PC-3 (cell line): ENCODE measurements at places on chromosomes 16 and 17. TPM values are rescaled to one million over a fixed set of nuclear protein-coding genes. Genes with fewer than 3 reads are reported as not detected.

DNA sequence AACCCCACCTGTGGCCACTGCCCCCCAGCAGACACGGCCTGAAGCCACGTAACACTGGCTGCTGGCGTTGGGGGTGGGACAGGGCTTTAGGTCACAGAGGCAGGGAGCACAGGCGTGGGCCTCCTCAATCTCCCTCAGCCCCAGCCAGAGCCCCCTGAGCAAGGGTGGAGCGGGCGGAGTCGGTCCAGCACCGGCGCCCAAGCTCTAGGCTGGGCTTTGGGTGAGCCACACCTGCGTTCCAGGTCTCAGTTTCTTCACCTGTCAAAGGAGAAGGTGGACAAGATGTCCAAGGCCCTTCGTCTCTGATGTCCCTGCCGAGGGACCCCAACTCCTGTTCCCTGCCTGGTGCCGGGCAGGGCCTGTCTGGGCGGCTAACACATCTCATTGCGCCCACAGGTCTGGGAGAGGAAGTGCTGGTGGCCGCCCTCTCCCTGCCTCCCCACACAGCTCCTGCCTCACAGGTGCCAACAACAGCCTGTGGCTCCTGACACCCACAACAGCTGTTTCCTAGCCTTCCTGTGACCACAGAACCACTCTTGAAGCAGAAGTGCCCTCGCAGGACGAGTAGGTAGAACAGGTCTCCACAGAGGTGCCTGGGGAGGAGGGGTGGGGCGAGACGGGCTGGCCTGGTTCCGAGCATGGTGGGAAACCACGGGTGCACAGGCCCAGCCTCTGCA is 12.0 kb downstream of the FAM83G start:
- no peak overlapping the region for H3K27ac ChIP-seq
- H3K36me3 ChIP-seq = no peaks in the 10 kb centered on the region
- no peaks in the 10 kb centered on the region for H3K27me3 ChIP-seq
- DNase-seq = no peak

DNA sequence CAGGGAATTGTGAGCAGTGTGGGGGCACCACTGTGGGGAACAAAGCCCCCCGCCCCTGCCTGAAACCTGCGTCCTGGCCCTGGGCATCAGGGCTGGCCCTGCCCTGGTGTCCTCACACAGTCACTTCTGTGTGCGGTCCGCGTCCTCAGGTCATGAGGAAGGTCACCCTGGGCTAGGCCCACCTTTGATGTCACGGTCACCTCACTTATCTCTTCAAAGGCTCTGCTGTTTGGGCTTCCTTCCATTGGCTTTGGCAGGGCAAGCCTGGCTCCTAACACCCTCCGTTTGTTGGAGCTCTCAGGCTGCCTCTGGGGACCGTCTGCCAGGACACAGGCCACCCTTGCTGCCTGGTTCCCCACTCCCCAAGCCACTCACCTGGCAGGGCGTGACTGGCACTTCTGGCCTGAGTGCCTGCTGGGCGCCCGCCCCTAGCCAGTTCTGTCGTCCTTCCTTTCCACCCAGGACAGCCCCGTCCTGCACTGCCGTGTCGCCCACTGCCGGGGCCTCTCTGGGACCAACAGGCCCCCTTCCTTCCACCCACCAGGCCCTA is 8.8 kb downstream of the CENPX start:
- H3K27ac ChIP-seq = no peak overlapping the region
- no peak overlapping the region for H3K4me3 ChIP-seq
- no peak for DNase-seq
- H3K36me3 ChIP-seq = no peaks in the 10 kb centered on the region; the same call in 1 of the 2 replicates
- H3K4me1 ChIP-seq = no peaks in the 10 kb centered on the region

GRCh38 chr16:81335669-81336068 is 20.9 kb downstream of the GAN start:
- H3K4me1 ChIP-seq = peaks cover 18% of the 10 kb centered on the region
- no peak overlapping the region for H3K4me3 ChIP-seq
- no peak overlapping the region for H3K27ac ChIP-seq
- no peak for DNase-seq

DNA sequence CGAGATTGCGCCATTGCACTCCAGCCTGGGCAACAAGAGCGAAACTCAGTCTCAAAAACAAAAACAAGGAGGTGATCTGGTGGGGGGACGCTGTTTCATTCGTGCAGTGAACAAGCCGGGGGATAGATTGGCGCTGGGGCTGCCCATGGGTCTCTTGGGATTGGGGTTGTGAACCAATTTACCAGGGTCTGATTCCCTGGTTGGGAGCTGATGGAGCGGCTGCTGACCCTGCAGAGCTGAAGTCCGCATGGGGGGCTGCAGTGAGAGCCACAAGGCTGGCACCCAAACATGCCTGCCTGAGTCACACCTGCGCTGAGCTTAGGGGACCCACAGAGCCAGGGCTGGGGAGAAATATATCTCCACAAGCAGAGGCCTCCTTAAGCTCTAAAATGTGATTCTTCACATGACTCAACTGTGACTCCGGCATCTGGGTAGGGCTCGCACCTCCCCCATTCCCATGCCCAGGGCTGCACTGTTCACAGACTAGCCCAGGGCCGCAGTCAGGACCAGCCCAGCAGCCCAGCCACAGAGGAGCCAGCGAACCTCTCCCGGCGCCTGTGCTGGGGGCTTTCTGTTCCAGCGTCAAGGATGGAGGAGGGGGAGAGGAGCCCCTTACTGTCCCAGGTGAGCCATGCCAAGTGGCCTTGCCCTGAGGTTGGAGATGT is 5.0 kb downstream of the TSPAN10 start:
- peaks cover 11% of the 10 kb centered on the region for H3K4me1 ChIP-seq
- no peaks in the 10 kb centered on the region for H3K27me3 ChIP-seq
- DNase-seq = peak; percentile 83
- peak overlapping the region; percentile 62 for H3K27ac ChIP-seq
- H3K4me3 ChIP-seq = peak overlapping the region; percentile 5; the same call in 1 of the 2 replicates

DNA sequence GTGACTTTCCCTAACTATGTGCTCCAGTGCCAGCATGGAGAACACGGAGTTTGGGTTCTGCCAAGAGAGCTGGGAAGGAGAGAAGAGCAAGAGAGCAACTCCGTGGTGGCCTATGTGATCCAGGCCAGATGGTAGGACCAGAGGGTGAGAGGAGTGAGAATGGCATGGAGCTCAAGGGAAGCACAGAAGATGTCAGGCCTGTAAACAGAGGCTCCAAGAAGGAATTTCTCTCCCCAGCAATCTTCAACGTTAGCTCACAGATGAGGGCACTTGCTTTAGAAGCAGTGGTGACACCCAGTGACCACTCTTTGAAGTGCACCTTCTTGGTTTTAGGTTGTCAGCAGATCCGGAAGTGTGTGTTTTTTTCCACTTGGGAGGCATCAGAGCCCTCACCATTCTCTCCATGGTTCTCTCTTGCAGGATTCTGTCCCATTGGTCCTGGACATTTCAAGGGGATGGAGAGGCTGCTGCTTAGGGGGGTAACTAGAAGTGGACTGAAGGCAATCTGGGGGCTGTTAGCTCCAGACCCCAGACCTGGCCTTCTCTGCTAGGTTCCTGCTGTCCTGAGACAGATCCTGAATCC is 18.1 kb upstream of the TMEM98 start:
- H3K27me3 ChIP-seq = no peaks in the 10 kb centered on the region
- H3K4me1 ChIP-seq = peaks cover 12% of the 10 kb centered on the region
- no peak overlapping the region for H3K27ac ChIP-seq
- no peaks in the 10 kb centered on the region for H3K36me3 ChIP-seq
- no peak overlapping the region for H3K4me3 ChIP-seq

DNA sequence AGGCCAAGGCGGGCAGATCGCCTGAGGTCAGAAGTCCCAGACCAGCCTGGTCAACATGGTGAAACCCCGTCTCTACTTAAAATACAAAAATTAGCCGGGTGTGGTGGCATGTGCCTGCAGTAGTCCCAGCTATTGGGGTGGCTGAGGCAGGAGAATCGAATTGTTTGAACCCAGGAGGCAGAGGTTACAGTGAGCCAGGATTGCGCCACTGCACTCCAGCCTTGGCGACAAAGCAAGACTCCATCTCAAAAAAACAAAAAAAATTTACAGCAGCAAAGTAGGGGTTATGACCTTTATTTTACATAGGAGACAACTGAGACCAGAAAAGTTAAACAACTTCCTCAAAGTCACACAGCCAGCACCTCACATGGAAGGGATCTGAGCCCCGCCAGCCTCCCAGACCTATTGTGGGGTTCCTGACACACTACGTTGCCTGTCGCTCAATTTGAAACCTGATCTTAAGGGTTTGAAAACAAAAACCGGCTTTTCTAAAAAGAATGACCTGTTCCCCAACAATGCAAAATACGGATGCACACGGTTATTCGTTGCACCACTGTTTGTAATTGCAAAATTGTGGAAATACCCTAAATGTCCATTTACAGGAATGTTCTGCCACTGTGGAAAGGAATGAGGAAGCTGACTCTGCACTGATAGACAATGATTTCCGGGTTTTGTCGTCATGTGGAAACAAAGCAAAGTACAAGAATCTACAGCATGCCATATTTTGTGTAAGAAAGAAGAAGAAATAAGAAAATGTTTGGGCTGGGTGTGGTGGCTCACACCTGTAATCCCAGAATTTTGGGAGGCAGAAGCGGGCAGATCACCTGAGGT is 77.2 kb downstream of the CNGB1 start:
- DNase-seq = peak; percentile 85
- H3K4me1 ChIP-seq = peaks cover 20% of the 10 kb centered on the region
- H3K27me3 ChIP-seq = no peaks in the 10 kb centered on the region
- peak overlapping the region; percentile 75 for H3K27ac ChIP-seq
- H3K4me3 ChIP-seq = no peak overlapping the region; the same call in 1 of the 2 replicates

DNA sequence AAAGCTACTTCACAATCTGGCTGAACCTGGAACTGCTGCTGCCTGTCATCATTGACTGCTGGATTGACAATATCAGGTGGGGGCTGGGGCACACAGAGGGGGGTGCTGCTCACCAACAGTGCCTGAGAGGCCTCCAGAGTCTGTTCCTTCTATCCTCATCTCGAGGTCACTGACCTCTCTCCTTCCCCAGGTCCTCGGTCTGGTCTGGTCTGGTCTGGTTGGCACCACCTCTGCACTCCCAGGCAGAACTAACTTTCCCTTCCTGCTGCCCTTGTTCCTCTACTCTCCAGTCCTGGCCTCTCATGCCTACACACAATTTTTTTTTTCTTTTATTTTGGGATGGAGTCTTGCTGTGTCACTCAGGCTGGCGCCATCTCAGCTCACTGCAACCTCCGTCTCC is 4.2 kb downstream of the PLA2G15 start:
- H3K27me3 ChIP-seq = no peaks in the 10 kb centered on the region
- no peak overlapping the region for H3K4me3 ChIP-seq
- H3K27ac ChIP-seq = no peak overlapping the region
- H3K36me3 ChIP-seq = no peaks in the 10 kb centered on the region; the same call in 1 of the 2 replicates
- no peak for DNase-seq

Gene RAPGEFL1
- total RNA-seq = 1.3 and 1.5 TPM in 2 replicates

Gene C17orf50
- total RNA-seq = not detected in 2 replicates

Gene CHST4
- not detected in 2 replicates for total RNA-seq

Gene IL21R
- total RNA-seq = 0.55 TPM in 1 of 2 replicates, not detected in the other

Gene SOX8
- total RNA-seq = 0.47 and 0.92 TPM in 2 replicates
